Globus pallidus (tissue), 1 donor: ENCODE measurements at places on chromosomes 7 and 10.
A peak's percentile ranks its signal among the peaks of the same experiment; 100 is the strongest.

GRCh38 chr7:154836021-154836448 lies 166.9 kb downstream of the PAXIP1 start:
- DNase-seq = no peak

GRCh38 chr10:123913688-123914268 lies 22.2 kb upstream of the CPXM2 start:
- no peak for DNase-seq

DNA sequence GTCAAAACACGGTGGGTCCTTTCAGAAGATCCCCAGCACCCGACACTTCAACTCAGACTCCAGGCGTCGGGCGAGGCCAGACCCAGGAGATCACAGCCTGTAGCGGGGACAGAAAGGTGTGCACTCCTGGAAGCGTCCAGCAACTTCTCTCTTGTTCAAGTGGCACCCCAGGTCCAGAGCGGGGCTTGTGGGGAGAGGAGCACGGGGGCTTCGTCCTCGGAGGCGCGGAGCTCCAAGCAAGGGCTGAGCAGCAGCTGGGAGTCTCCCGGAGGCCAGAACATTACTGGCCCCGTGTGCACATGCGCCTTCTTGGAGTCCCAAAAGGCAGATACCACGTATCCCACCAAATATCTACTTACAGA lies 54.9 kb downstream of the ZRANB1 start:
- no peak for DNase-seq

DNA sequence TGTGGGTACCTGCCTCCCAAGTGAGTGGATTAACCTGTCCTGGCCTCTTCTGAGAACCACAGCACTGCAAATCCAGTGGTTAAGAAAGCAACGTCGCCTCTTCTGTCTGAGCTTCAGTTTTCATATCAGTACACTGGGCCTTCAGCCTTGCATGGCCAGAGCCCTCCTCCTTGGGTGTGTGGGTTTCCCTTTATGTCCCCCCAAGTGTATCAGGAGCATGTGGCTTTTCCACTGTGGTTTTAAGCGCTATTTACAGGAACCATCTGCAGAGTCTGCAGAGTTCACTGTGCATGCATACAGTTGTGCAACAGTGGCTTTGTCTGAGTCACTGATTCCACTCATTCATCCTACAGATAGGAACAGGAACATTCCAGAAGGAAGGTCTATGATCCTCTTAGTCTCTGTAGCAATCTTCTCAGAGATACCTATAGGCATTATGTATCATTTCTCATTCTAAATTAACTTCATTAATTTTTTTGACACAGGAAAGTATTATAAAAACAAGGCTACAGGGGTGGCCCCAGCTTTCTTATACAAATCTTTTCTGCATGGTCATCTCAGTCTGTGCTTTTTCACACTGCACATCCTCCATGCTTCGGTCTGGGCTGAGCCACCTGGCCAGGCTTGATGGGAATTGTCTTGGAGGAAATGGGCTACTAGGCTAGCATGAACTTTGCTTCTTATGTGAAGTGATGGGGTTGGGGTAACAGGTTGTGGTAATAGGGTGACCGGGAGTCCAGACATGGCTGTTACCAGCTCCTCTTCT lies 17.1 kb downstream of the MBL2 start:
- DNase-seq = peak; percentile 60
